A172 (cell line): ENCODE measurements at places on chromosomes 12 and 14.

DNA sequence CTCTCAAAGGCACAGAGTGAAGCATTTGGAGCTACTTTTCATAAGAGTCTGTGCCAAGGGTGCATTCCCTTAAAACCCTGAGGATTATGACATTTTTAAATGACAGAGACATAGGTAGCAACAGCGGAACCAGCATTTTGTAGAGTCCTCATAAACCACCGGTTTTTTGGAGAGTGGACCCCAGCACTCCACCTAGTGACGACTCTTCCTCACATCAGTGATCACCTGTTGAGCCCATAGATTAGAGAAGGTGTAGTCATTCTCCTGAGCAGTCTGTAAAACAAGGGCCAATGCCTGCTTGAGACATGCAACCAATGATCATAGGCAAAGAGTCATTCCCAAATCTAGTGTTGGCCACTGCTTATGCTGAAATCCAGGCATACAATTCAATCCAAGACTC is 399.1 kb downstream of the GXYLT1 start:
- no peak for DNase-seq

DNA sequence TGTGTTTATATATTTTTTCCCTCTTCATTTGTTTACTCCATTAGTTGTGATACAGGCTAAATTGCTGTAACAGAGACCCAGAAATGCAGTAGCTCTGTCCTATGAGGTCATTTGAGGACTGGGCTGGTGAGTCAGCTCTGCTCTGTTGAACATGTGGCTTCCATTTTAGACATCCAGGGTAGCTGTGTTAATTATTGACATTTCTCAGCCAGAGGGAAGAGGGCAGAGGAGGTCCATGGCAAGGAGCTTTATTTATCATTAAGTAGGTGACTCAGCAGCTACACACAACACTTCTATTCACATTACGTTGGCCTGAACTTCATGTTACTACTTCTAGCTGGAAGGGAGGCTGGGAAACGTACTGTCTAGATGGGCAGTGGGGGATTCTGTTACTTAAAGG is 85.4 kb downstream of the PTCSC3 start:
- DNase-seq: peak; percentile 82

GRCh38 chr14:80544366-80544765 is 333.1 kb upstream of the DIO2 start:
- no peak for DNase-seq

- DNase-seq: no peak
Observed at GRCh38 chr14:25197885-25198284, 147.9 kb upstream of the STXBP6 start.

- DNase-seq: no peak
Observed at GRCh38 chr14:66600416-66600815, 92.5 kb downstream of the GPHN start.

GRCh38 chr14:99831903-99832685 is 38.9 kb downstream of the EML1 start:
- DNase-seq: no peak

- DNase-seq: no peak
Observed at GRCh38 chr12:21775133-21775820, 771 bp upstream of the KCNJ8 start.

DNA sequence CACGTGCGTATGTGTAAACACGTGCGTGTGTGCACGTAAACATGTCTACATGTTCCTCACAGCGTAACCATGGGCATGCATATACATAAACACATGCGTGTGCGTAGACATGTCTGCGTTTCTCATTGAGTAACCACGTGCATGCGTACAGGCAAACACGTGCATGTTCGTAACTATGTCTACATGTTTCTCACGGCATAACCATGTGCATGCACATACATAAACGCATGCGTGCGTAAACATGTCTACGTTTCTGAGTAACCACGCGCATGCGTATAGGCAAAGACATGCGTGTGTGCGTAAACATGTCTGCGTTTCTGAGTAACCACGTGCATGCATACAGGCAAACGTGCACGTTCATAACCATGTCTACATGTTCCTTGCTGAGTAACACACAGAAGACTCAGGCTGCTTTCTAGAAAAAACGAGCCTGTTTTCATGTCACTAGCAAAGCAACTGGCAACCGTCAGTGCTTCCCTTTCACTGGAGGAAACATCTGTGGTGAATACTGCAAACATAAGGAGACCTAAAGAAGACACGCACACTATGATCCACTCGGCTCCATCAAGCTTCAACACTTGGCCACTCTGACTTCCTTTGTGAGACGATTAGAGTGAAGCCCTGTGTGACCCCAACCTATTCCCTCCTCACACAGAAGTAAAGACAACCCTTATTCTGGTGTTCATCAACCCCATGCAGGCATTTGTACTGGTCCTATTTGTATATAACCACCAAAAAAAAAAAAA is 28.8 kb downstream of the POLE start:
- no peak for DNase-seq
